ENCODE measurements at places on chromosomes 3 and 15.

DNA sequence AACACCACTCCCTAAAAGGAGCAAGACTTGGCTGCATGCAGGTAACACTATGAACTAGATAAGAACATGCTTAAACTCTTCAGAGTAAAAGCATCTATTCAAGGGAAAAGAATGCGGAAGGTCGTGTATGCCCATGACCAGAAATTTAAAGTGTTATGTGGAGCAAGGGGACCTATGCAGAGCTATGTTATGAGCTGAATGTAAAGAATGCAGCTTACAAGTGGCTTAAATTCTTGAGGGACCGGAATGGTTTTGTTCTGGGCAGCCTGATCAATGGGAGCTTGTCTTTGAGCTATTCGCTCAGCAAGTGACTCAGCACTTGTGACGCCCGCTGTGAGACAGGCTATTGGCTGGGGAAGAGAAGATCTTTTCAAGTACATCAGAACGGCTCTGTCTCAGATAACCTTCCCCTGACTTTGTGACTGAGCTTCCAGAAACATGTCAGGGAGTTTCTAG, 367.5 kb upstream of the THBS1 start:
- peak; percentile 98 for DNase-seq

GRCh38 chr15:91706322-91707032, 147.0 kb upstream of the SLCO3A1 start:
- DNase-seq: peak; percentile 95

GRCh38 chr3:134654031-134654430, 3.2 kb upstream of the KY start:
- no peak for DNase-seq

GRCh38 chr15:65914386-65914785, 45.1 kb downstream of the RAB11A start:
- DNase-seq: no peak

DNA sequence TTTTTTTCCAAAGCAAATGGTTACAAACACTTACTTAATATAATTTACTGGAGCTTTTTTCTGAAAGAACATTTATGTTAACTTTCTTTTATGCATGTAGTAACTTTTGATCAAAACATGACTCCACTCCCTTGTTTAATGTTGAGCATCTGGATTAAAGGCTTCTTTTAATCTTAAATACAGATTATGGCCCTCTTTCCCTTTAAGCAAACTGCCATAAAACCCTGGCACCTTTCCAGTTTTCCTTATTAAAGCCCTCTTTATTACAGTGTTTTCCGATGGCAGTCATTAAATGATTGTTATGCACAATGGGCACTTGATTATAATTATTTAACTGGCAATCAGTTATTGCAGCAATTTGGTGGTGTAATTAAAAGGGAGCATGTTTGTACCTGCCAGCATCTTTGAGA, 167.0 kb downstream of the VGLL4 start:
- peak; percentile 50 for DNase-seq

GRCh38 chr15:68653801-68654200, 75.0 kb downstream of the CORO2B start:
- DNase-seq: peak; percentile 48

DNA sequence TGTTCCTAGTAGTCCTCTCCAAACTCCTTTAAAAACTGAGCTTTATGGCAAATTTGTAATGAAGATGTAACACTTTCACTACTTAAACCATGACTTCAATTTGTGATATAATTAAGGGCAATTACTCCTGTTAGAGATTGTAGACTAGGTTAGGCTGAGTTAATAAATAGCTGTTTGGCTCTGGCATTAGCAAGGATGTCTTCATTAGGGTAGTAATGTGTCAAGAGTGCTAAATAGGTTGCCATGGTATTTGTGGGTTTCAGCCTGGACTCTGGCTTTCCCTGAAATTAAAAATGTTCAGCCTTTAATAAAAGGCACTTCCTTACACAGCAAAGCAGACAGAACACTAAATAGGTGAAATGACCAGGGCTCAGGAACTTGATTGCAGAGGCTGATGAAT, 71.9 kb downstream of the GHSR start:
- DNase-seq: no peak

- no peak for DNase-seq
Measured at GRCh38 chr15:76935620-76936019, 4.1 kb downstream of the RCN2 start.

DNA sequence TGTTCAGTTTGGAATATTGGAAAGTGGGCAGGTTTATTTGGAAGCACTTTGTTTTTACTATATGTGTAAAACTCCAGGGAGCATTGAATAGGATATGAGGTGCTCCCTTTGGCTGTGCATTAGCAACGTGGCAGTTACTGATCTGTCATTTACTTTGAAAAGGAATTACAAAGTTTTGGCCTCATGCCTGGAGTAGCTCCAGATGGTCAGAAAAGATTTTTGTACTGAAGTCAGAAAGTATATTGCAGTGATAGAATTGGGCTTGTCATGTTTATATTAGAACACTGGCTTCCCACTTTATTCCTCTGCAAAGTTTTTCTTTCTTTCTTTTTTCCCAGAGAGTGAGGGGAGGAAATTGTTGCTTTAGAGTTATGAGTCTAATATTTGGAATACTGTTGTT, 26.1 kb downstream of the FNDC3B start:
- DNase-seq: no peak

DNA sequence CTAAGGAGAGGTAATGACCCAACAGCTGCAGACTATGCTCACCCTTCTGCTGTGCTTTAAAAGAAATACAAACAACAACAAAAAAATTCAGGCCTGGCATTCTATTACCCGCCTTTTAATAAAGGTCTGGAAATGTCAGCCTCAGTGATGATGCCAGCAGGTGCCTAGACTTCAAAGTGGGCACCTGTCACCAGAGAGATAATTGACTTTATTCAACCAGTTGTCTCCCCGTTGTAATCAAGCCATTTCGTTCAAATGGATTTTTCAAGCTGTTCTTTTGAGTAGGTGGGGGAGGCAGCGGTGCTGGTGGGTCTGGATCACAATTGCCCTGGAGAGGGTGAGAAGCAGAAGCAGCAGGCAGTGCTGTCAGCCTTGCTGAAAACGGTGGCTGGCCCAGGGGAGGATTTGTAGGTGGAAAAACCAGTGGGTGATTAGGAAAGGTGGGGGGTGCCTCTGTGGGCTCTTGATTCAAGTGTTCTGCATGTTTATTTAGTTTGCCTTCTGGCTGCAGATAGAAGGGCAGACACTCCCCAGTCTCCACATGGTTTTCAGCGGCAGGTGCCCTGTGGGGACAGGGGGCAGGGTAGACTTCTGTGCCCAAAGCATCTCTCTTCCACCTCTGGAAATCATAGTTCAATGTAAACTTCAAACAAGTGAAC, 300.2 kb upstream of the SLCO3A1 start:
- DNase-seq: no peak

DNA sequence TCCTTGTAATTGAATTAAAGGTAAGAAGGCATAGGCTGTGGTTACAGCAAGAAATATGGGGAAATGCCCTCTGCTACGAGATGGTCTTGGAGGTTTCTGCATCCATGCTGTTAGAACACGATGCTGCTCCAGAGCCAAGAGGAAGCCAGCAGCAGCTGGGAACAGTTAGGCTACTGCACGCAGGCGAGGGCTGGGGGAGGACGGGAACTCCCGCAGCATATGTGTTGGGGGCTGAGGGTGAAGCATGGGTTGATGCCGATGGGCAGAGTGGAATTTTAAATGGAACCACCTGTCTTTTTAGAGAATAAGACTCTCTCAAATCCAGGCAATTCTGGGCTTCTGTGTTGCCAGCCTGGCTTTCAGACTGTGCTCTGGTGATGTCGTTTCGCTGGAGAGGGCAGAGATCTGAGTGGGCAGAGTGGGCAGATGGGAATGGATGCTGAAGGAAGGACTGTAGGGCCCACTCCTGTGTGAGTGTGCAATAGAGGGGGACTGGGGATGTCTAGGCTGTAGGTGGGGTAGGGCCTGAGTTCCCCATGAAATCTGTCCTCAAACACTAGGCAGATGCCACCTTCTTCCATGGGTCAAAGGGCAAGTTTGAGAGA, 417.0 kb upstream of the TPM1 start:
- DNase-seq: no peak

GRCh38 chr3:133854264-133855001, 41.2 kb downstream of the RAB6B start:
- no peak for DNase-seq

- DNase-seq: no peak
Measured at GRCh38 chr3:53264718-53265117, 8.9 kb upstream of the TKT start.

- DNase-seq: no peak
Measured at GRCh38 chr15:39488516-39488915, 92.4 kb upstream of the THBS1 start.

DNA sequence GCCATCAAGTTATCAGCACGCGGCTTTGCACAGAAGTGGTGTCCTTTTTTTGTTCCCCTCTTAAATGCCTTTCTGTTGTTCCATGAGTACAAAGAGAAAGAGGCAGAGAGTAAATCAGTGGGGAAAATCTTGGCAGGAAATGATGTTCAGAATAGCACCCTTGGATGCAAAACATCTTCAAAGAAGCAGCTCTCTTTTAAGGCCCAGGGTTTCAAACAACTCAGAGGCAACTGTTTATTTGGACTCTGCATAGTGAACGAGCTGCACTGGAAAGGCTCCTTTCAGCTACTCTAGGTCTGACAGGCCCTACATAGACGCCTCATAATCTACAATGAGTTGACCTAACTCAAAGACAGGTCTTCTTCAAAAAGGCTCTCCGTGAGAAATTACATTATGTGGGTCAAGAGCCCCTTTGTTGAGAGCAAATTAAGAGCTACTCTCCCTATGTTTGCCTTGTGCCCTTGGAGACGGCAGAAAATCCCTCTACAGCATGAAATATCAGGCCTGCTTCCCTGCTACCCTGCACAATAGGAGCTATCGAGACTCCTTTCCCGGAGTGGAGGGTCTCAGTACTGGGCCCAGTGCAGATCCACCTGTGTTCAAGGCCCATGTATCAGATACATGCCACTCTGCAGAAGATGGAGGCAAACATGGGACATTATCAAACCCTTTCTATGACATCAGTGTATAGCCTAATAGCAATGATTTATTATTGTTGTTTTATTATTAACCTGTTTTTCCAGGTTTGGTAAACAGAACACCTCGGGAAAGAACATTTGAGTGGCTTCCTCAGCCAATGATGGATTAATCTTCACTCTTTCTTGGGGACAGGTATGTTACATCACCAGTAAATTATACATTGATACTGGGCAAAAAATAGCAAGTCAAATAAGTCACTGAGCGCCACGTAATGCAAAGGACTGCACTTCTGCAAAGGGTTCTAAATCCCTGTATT, 53.1 kb downstream of the HEG1 start:
- no peak for DNase-seq

GRCh38 chr3:72163809-72164634, 379.1 kb upstream of the PROK2 start:
- DNase-seq: no peak

- DNase-seq: no peak
Measured at GRCh38 chr15:93566762-93567161, 477.8 kb upstream of the RGMA start.

DNA sequence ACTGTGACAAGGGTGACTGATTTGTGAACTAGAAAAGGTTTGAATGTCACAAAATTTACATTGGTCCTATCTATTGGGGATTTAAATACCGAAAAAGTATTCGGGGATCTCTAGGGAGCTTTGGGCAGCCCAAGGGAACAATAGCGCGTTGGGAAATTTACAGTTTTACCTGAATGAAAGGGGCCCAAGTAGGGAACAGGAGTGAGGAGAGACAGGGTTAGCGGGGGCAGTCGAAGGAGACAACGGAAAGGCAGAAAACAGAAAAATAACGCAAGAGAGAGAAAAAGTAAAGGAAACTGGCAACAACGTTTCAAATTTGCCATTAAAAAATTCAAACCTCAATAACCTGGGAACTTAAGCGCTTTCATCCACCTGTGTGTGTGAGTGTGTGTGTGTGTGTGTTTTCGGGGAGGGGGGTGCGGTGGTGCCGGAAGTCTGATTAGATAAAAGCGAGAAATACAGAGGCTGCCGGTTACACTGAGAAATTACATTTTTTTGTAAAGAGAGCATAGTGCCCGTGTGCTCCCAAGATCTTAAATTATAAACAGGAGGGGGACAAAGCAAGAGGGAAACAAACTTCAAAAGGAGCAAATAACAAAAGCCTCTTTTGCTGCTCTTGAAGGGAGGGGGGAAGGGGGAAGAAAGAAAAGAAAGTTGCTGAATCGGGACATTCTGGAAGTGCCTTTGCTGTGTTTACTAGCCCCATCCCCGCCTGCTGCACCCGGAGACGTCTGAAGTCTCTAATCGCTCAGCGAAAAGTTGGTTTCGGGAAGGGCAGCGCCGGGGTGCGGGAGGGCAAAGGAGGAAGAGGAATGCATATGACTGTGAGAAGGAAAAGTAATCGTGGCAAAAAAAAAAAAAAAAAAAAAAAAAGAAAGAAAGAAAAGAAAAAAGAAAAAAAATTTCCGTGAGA, 721 bp upstream of the ZIC1 start:
- peak; percentile 54 for DNase-seq

DNA sequence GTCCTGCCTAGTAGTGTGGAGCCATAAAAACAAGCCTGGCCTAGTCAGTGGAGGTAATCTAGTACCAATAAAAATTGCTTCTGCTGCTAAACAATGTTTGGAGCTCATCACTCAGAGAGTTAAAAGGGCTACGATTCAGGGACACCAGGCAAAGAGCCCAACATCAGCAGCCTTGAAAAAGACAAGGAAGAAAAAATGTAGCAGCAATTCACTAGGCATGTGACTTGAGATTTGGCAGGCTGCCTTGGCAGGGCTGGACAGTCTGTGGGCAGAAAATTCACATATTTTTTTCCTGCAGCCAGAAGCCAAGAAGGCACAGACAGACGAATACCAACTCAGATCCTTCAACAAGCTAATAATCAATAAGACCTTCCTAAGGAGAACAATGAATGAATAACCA, 47.2 kb downstream of the IGSF11 start:
- peak; percentile 83 for DNase-seq

DNA sequence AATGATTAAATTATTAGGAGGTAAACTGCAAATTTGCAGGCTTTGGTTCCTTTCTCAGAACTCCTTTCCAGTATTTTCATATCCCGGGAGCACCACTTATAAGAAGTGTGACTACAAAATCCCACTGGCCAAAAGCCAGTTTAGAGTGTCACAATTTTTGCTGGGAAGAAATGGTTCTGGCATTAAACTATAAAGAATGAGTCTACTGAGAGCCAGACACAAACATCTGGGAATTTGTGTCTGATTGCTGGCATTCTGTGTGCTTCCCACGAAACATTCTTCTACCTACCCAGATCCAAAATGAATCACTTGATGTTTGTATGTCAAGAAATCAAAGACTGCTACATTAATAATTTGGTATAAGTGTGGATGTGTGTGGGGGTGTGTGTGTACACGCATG, 82.8 kb downstream of the DUT start:
- no peak for DNase-seq

GRCh38 chr15:91243826-91244225, 143.8 kb downstream of the SV2B start:
- no peak for DNase-seq

DNA sequence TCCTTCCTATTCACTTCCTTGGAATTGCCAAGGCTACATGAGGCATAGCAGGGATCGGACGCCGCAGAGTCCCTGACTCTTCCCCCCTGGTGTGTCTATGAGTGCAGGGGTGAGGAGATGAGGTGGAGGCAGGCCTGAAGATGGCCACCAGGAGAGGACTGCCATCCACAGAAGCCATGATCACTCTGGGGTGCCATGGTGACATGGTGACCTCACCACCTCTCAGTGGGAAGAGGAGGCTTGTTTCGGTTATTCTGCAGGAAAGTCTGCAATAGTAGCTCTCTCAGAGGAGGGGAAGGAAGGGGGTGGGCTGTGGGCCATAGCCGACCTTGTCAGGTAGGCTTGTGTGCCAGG, 57.0 kb upstream of the LIMD1 start:
- DNase-seq: no peak

- peak; percentile 5 for DNase-seq
Measured at GRCh38 chr15:42707873-42708544, 28.9 kb downstream of the CDAN1 start.

GRCh38 chr3:127408684-127409420, 121.0 kb upstream of the PRR20G start:
- DNase-seq: no peak
